ENCODE measurements at places on chromosomes 12 and 14. TPM values are rescaled to one million over a fixed set of nuclear protein-coding genes. Genes with fewer than 3 reads are reported as not detected.

The NTF3 gene
- total RNA-seq, result 5.0 TPM

The HOXC13 gene
- not detected for total RNA-seq

The RHOF gene
- total RNA-seq, result 31.1 TPM

The STAC3 gene
- 12.1 TPM for total RNA-seq

The ALX1 gene
- 3.8 TPM for total RNA-seq

The TRPV4 gene
- total RNA-seq, result 0.17 TPM

- H3K36me3 ChIP-seq, result peaks cover 6% of the 10 kb centered on the region
- H3K27me3 ChIP-seq, result no peaks in the 10 kb centered on the region
- H3K4me1 ChIP-seq, result peaks cover 6% of the 10 kb centered on the region
- H3K27ac ChIP-seq, result no peak overlapping the region
- no peak overlapping the region for H3K4me3 ChIP-seq
Observed at GRCh38 chr14:54133896-54134295, 177.3 kb upstream of the BMP4 start.

- peaks cover 11% of the 10 kb centered on the region for H3K4me1 ChIP-seq
- H3K27ac ChIP-seq, result peak overlapping the region; percentile 81
- H3K27me3 ChIP-seq, result peaks cover 19% of the 10 kb centered on the region
- peaks cover 12% of the 10 kb centered on the region for H3K36me3 ChIP-seq
Observed at GRCh38 chr12:32302218-32303173, 96.9 kb upstream of the FGD4 start.

- H3K27me3 ChIP-seq, result peaks cover 8% of the 10 kb centered on the region
- peak overlapping the region; percentile 64 for H3K27ac ChIP-seq
- H3K36me3 ChIP-seq, result peaks cover 8% of the 10 kb centered on the region
- H3K4me3 ChIP-seq, result no peak overlapping the region
- H3K4me1 ChIP-seq, result peaks cover 47% of the 10 kb centered on the region
Observed at GRCh38 chr12:103169-103981, 36.8 kb downstream of the IQSEC3 start.

Measured in glutamatergic neuron (in vitro differentiated cells).